ENCODE measurements at places on chromosomes 4 and X. TPM values are rescaled to one million over a fixed set of nuclear protein-coding genes. Genes with fewer than 3 reads are reported as not detected.
A peak's percentile ranks its signal among the peaks of the same experiment; 100 is the strongest.

GRCh38 chr4:119314356-119314755 lies 7.6 kb downstream of the FABP2 start:
- DNase-seq = peak; percentile 56

The UBE2D3 gene
- total RNA-seq = 309 TPM

DNA sequence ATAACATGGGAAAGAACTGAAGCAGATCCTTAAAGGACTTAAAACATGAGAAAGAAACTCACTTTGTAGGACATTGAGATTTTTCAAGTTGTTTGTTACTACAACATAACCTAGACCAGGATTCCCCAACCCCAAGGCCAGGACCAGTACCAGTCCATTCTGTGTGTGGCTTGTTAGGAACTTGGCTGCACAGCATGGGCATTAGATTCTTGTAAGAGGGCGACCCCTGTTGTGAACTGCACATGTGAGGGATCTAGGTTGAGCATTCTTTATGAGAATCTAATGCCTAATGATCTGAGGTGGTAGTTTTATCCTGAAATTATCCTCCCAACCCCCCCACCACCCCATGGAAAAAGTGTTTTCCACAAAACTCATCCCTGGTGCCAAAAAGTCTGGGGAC lies 566.1 kb downstream of the KCTD8 start:
- DNase-seq = no peak

The YTHDC1 gene
- total RNA-seq = 175 TPM

The SPANXA2 gene
- not detected for total RNA-seq

DNA sequence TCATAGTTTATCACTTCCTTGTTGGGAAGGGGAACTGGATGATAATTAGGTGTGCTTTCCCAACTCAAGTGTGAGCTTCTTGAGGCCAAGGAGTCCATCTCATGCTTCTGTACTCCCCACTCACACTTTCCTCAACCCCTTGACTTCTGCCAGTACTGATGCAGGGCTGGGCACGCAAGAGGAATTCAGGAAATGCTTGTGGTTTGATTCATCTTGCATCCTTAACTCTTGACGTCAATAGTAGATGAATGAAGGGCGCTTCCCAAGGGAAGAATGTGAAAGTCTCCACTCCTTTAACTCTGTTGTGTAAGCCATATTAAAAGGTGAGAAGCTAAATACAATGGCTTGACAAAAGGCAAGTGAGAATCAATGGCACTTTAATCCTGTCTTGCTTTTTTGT lies 101.8 kb downstream of the AGTR2 start:
- DNase-seq = no peak

The CTAG2 gene
- not detected for total RNA-seq
